ENCODE measurements at places on chromosomes 7 and 10.
A peak's percentile ranks its signal among the peaks of the same experiment; 100 is the strongest.

DNA sequence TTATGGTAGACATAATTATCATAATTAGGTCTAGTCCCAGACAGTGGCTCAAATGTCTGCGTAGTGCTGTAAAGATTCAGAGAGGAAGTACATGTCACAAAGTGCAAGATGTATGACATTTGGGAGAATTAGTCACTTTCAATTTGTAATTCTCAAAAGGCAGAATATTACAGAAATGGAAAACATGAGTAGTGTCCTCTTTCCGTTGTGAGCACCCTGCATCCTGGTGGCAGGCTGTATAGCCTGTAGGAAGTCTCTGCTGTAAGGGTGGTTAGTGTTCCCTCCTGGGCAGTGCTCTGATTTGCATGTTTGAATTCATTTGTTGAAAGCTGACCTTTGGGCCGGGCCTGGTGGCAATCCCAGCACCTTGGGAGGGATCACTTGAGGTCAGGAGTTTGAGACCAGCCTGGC lies 17.0 kb downstream of the CDK14 start:
- DNase-seq = no peak

- no peak for DNase-seq
These were observed 83.9 kb upstream of the FGFR2 start for GRCh38 chr10:121681997-121682687.

DNA sequence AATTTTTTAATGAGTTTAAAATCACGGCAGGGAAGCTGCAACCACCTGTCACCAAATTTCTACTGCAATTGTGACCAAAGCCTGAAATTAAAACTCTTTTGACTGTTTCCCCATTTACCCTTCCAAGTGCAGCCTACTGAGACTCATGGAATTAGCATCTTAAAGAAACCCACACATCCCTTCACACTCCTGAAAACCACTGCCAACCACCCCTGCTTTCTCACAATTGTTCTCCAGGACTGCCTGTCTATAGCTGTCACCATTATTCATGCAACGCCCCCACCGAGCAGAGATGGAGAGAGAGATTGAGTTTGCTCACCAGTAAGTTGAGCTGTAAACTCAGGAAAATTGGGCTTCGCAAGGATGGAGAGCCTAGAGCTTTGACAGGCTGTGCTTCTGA lies 383.8 kb upstream of the SORCS1 start:
- DNase-seq = no peak

GRCh38 chr7:151809146-151809863 lies 67.6 kb downstream of the PRKAG2 start:
- no peak for DNase-seq

DNA sequence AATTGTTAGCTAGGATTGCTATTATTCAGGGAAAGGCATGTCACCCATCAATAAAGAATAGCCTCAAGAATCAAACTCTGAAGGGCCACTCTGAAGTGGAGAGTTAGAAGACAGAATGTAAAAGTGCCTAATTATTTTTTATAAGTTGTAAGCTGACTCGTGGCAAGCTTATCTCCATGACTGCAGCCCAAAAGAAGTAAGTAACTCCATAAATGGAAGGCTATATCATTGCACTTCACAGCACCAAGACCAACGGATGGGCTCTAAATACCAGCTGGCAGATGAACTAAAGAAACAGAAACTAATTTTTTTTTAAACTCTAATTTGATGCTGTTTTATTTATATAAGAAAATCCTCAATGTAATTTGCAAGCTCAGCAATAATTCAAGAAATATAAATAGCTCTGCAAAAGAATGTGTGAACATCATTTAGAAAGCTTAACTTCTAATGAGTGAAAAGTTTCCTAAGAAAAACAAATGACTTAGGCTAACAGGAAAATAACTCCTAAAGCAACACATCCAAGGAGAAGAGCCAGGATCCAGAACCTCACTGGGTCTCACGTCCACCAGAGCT lies 165.5 kb downstream of the SNX13 start:
- DNase-seq = no peak

- peak; percentile 94 for DNase-seq
These were observed 289.8 kb upstream of the KLF6 start for GRCh38 chr10:4074545-4075407.

- no peak for DNase-seq
These were observed 20.4 kb upstream of the ECHDC3 start for GRCh38 chr10:11721806-11722205.

DNA sequence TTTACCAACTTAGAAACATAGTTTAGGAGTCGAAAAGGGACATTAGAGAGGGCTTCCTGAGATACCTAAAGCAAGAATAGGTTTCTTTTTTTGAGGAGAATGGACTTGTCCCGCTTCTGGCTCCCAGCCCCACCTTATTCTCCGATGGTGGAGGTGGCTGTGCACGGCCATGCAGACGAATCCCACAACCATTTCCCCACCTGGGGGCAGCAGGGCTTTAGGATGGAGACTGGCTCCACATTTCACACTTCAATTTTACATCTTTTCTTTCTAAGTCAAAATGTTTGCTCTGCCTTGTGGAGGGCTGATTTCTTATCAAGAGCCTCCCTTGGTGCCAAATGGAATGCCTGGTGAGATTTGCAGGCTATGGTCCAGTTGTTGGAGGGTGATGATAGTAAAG lies 118.5 kb downstream of the GLRX3 start:
- no peak for DNase-seq

GRCh38 chr10:60406182-60406581 lies 16.5 kb upstream of the ANK3 start:
- no peak for DNase-seq

DNA sequence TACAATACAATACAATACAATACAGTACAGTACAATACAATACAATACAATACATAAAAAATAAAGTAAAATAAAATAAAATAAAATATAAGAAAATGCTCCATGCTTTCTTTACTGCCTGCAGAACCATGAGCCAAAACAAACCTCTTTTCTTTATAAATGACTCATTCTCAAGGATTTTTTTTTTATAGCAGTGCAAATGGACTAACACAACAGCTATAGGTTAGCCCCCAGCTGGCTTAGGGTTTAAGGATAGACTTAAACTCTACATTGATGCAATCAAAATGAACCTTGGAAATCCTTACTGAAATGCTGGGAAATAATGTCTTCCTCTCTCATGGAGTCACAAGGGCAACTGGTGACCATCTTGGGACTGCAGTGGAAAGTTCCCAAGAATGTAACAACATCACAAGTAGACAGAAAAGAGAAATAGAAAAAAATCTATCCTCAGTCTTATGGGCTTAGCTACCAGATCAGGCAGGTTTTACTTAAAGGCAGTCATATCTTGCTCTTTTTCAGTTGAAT lies 348.9 kb downstream of the ARL4A start:
- DNase-seq = peak; percentile 13

DNA sequence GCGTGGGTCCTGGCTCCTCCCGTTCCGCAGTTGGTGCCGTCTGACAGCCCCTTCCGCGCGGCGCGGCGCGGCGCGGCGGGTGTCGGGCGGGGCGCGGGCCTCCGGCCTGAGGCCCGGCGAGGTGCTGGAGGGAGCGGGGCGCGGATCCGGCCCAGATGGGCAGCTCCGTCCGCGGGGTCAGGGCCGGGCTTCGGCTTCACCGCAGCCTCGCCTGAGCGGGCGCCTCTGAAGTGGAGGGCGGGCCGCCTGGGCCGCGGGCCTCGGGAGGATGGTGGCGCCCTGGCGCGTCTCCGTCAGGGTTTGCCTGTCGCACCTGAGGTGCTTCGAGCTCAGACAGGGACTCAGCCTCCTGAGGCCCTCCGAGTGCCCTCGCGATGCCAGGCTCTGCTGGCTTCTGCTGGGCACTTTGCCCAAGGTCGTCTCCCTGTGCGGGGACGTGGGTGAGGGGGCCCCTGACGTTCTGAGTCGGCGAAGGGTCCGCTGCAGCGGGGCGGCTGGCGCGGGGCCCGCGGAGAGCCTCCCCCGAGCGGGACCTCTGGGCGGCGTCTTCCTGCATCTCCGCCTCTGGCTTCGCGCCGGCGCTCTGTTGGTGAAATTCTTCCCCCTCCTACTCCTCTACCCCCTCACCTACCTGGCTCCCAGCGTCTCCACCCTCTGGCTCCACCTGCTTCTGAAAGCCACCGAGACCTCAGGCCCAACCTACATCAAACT lies 473 bp downstream of the ADCK2 start:
- peak; percentile 48 for DNase-seq

- no peak for DNase-seq
These were observed 217.6 kb downstream of the USP6NL start for GRCh38 chr10:11393858-11394257.

DNA sequence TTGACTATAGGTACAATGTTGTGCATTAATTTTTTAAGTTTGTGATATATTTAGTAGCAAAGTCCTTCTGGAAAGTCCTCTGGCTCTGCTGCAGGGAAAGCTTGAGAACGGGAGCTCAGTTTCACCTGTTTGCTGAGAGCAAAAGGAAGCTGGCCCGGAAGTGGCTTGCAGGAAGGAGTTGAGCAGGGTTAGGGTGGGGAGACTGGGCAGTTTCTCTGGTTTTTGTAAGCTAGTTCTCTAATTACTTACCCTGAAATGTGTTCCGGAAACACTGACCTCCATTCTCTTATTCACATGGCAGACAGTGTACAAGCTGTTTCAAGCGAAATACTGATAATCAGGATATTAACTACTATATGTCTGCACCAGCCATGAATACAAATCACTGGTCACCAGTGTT lies 22.3 kb downstream of the MAP3K8 start:
- no peak for DNase-seq

DNA sequence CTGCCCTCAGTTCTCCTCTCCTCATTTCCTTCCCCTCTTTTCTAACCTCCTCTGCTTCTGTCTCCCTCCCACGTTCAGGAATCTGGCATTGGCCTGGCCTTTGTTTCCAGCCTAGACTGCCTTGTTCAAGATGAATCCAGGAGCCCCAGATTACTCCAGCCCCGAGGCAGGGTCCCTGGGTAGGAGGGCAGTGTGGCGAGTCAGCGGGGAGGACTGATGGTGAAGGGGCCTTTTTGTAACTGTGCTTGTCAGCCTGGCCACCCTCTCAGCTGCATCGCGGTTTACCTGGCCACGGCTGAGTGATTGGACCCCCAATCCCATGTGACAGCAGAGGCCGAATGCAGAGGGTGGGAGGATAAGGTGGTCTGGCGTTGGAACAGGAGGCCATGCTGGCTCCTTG lies 96.1 kb upstream of the SHH start:
- no peak for DNase-seq

DNA sequence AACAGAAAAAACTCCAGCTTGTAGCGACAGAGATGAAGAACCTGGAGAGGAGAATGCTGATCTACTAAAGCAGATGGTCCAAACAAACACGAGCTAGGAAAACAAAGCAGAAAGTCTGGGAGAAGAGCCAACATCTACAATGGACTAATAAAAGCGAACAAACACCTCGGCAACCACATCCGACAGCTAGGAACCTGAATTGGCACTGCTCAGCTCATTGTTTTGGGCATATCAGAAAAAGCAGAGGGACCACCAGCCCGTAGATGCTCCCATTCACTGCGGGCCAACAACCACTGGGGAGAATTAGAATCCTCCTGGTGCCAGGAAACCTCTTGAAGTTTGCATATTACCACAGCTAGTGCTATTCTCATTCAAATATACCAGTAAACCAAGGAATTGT lies 204.7 kb downstream of the NXPH1 start:
- no peak for DNase-seq

DNA sequence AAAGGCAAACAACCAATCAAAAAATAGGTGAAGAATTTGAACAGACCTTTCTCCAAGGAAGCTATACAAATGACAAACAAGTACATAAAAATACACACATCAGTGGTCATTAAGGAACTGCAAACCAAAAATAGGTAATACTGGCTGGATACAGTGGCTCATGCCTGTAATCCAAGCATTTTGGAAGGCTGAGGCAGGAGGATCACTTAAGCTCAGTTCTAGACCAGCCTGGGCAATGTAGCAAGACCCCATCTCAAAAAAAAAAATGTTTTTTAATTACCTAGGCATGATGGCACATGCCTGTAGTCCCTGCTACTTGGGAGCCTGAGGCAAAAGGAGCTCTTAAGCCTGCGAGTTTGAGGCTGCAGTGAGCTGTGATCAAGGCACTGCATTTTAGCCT lies 19.3 kb downstream of the CDCA7L start:
- DNase-seq = no peak

- DNase-seq = no peak
These were observed 112.0 kb downstream of the PPP1R3A start for GRCh38 chr7:113806633-113807327.

DNA sequence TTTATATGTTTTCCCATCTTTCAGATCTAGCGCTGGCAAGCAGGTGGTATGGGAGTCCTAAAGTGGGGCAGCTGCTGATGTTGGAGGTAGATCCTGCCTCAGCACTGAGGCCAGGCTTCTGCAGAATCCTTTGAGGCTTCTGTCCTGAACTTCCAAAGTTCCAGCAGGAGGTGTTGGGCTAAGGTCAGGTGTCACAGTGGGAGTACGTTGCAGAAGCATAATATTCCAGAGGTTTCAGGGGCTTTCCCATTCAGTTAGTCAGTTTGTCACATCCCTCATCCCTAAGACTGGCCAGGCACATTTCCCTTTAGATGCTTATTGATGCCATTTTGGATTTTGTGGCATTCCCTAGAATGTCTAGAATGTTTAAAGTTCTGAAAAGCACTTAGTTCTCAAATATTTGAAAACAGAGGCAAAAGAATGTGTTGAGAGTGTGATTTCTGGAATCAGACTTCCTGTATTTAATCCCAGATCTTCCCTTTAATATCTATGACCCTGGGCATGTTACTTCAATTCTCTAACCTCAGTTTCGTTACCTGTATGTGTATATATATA lies 319.1 kb upstream of the PHYHIPL start:
- no peak for DNase-seq

DNA sequence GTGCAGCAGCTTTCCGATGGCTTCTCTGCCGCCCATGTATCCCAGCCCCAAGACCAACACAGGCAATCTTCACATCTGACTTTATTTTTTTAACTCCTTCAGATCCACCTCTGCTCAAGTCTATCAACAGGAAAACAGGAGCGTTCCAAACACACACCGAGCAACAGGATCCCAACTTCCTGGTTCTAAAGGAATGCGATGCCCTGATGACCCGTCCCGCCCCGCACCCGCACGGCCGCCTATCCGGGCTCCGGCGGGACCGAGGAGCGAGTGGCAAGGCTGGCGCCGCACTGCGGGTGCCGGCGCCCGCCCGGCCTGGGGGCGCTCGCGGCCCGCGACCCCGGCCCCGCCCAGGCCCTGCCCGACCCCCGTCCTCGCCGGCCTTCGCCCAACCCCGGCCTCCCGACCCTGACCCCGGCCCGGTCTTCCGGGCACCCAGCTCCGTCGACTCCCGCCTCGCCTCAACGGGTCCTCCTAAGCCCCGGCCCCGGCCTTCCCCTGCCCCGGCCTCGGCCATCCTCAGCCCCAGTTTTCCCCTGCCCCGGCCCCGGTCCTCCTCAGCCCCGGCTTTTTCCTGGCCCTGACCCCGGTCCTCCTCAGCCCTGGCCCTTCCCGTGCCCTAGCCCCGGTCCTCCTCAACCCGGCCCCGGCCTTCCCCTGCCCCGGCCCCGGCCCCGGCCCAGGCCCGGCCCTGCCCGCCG lies 730 bp downstream of the LARP4B start:
- peak; percentile 51 for DNase-seq

- no peak for DNase-seq
These were observed 216.8 kb downstream of the SNX10 start for GRCh38 chr7:26508481-26508880.

GRCh38 chr7:17485368-17485767 lies 186.9 kb downstream of the AHR start:
- DNase-seq = no peak

- DNase-seq = no peak
These were observed 94.3 kb upstream of the PPIF start for GRCh38 chr10:79252971-79253370.

- no peak for DNase-seq
These were observed 3.8 kb downstream of the NKX2-3 start for GRCh38 chr10:99536338-99537085.

- DNase-seq = no peak
These were observed 43.1 kb downstream of the CARD11 start for GRCh38 chr7:3000566-3000965.

GRCh38 chr7:73668103-73668885 lies 663 bp downstream of the VPS37D start:
- DNase-seq = no peak

Data from bronchial epithelial cell (primary cell).